ENCODE measurements at places on chromosomes 1 and 21.

DNA sequence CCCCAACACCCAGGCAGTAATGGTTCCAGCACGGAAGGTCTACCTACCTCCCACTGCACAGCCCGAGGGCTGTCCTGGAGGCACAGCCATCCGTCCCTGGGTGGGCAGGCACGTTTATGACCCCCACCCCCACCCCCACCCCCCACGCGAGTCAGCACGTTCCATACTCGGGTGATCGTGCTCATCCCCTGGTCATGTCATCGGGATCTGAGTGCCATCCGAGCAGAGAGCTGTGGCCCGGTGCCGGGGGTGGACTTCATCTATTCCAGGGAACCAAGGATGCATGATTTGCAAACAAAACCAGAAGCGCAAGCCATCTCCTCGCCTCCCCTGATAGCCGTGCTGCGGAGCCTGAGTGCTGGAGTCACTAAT, 1.1 kb downstream of the TSPEAR start:
- DNase-seq: no peak

- no peak for DNase-seq
Observed at GRCh38 chr1:101194746-101195145, 42.1 kb upstream of the S1PR1 start.

DNA sequence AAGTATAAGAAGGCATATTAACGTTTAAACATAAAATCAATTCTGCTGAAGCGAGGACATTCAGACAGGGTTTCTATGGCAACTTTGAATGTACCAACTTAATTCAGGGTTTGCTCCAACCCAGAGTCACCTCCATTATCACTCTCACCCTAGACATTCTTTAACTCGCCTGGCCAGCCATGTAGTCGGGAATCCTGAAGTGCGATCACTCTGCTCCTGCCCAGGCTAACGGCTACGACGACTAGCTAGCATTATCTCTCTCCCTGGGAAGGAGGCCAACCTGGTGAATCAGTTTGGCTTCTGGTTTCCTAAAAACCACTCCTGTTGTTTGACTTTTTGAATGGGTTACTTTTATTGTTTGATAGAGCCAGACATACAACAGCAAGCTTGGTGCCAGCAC, 38.9 kb upstream of the ZBTB18 start:
- DNase-seq: no peak

GRCh38 chr1:30216602-30217001, 506.8 kb downstream of the MATN1 start:
- DNase-seq: no peak

DNA sequence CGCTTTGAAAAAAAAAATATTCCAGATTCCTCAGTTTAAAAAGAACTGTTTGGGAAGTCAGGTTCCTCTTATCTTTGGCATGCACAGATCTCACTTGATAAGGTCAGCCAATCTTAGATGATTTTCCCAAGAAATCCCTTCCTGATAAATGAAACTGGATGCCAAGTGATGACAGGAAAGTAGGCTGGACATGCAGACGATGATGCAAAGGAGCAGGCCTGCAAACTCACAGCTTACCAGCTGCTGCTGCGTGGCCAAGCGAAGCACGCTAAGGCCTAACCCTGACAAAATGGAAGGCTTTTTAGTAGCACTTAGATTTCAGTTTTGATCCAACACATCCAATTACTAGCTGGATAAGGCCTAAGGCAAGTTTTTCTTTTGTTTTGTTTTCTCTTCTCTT, 10.1 kb downstream of the TADA1 start:
- no peak for DNase-seq

- peak; percentile 15 for DNase-seq
Observed at GRCh38 chr1:35447278-35447677, 109.9 kb downstream of the KIAA0319L start.

- peak; percentile 70 for DNase-seq
Observed at GRCh38 chr1:206744683-206745082, 25.9 kb upstream of the IL19 start.

DNA sequence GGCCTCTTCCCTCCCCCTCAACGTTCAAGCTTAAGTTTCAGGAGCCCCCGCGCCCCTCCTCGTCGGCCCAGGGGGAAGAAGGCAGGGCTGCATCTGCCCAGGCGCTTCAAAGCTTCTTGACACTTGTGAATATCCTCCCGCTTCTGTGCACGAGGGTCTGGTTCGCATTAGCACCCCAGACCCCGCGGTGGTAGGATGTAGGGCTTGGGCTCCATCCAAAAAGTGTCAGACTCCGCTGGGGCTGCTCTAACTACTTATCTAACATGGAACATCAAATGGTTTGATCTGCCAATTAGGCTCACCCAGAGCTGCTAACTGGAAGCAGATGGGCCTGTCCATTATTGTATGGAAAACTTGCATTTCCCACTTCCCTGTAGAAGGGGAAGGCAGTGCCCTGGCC, 28.9 kb downstream of the TAS1R2 start:
- DNase-seq: no peak

GRCh38 chr1:185155600-185156287, 1.0 kb downstream of the TRMT1L start:
- no peak for DNase-seq

GRCh38 chr21:45599146-45599581, 44.4 kb upstream of the PCBP3 start:
- no peak for DNase-seq

- no peak for DNase-seq
Observed at GRCh38 chr21:26881504-26882228, 36.5 kb upstream of the ADAMTS1 start.

DNA sequence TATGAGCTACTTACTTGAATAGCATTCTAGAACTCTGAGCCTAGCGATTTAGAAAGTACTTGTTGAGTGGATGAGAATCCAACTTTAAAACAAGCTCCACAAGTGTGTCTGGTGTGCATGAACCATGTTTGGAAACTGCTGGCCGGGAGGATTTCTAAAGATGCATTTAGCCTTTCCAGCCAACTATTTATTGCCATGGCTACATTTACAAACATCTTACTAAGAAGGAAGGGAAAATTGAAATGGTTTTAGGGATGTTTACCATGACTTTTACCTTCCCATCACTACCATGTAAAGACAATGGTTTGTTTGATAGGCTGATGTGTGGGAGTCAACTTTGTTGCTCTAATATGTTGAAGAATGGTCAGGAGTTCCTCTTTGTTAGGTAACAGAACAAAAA, 37.7 kb upstream of the ARHGAP29 start:
- DNase-seq: no peak

- no peak for DNase-seq
Observed at GRCh38 chr21:31136891-31137290, 98.6 kb upstream of the KRTAP19-8 start.

DNA sequence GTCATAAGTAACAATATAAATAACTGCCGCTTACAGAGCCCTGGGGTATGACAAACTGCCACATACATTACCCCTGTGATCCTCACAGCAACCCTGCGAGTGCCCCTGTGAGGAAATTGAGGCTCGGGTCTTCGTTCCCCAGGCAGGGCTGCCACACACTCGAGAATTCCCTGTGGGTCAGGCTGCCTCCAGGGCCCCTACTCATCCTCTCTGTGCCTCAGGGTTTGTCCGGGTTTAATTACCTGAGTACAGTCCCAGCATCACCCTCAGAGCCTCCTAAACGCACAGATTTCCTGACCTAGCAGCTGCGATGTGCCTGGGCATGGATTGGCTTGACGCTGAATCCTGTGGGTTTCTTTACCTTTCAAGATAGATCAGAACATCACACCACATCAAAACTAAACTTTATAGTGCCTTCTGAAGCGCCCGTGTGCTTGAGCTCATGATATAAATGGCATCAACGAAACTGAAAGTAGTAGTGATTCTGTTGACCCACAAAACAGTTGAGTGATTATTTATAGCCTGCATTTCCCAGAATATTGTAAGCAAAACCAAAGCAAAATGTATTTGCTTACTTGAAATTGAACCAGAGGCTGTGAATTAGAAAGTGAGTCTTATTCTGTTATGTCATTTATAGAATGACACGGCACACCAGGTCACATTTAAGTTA, 14.0 kb downstream of the SLC37A1 start:
- peak; percentile 88 for DNase-seq

GRCh38 chr1:36730599-36730998, 247.9 kb upstream of the CSF3R start:
- DNase-seq: no peak

- no peak for DNase-seq
Observed at GRCh38 chr1:31763671-31764311, 349 bp downstream of the ADGRB2 start.

DNA sequence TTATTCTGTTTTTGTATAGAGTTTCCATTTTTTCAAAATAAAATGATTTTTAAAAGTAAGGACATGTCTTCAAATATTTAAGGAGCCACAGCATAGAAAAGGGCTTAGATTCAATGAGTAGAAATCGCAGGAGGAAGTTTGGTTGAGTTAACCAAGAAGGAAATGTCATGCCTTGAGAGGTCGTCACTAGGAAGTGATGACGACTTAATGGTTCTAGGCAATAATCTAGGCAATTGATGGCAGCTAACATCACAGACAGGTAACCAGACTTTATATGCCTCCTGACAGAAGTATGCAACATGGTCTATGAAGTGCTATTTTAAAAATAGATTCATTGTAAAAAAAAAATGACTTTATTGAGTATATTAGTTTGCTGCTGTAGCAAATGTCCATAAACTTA, 32.1 kb upstream of the TP53BP2 start:
- no peak for DNase-seq

- peak; percentile 84 for DNase-seq
Observed at GRCh38 chr1:10074059-10074851, 41.5 kb downstream of the UBE4B start.

DNA sequence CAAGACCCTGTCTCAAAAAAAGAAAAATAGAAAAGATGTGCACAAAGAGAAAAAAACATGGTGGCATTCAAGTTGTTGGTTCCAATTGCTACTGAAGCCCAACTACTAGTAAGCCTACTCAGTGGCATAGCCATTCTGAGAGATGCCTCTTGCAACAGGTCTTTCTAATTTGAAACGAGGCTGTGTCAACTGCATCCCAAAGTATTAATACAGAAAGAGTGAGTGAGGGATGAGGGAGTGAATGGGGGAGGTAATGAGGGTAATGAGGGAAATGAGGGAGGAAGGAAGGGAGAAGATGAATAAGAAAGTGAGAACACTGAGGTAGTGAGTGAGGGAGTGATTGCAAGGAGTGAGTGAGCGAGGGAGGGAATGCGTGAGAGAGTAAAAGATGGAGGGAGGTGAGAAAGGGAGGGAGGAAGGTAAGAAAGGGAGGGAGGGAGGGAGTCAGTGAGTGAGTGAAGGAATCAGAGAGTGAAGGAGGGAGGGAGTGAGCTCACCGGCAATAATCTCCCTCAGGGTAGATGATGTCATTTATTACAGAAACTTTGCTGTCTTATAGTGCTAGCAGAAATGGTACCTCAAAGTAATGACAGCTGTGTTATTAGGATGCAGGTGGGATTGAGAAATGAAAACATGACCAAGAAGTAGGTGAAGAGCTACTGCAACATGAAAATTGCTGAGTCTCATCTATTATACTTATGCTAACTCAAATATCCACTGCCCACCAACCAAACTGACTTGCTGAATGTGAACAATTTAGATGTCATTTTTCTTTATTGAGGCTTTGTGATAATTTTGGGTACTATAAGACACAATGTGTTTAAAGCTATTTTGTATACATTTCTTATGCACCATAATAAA, 75.6 kb upstream of the ADAM30 start:
- no peak for DNase-seq

DNA sequence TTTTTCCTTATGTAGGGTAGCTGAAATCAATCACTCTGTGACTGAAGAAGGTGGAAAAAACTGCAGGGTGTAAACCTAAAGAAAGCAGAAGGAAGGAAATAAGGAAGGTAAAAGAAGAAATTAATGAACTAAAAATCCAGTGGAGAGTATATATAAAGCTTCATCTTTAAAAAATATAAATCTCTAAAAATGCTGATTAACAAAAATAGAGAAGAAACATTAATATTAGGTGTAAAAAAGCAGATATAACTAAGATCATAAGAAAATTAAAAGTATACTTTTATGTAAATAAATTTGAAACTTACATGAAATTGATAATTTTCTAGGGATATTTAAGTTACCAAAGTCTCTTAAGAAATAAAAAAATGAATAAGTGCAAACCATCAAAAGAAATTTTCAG, 159.8 kb downstream of the GALNT2 start:
- DNase-seq: no peak

GRCh38 chr1:147551036-147551435, 9.7 kb downstream of the BCL9 start:
- no peak for DNase-seq

Measured in activated CD4-positive, alpha-beta T cell treated with anti-CD3 and anti-CD28 coated beads, Interleukin-2, Interleukin-4, amounts not matched to agents 100 ng/mL and 50 ng/mL, durations not matched to agents 16 hours and 8 hours (primary cell).